Activated CD8-positive, alpha-beta memory T cell treated with anti-CD3 and anti-CD28 coated beads for 1 hour (primary cell): ENCODE measurements at places on chromosomes 16 and 17.

GRCh38 chr17:12584727-12585126, 81.0 kb upstream of the MYOCD start:
- DNase-seq = no peak

DNA sequence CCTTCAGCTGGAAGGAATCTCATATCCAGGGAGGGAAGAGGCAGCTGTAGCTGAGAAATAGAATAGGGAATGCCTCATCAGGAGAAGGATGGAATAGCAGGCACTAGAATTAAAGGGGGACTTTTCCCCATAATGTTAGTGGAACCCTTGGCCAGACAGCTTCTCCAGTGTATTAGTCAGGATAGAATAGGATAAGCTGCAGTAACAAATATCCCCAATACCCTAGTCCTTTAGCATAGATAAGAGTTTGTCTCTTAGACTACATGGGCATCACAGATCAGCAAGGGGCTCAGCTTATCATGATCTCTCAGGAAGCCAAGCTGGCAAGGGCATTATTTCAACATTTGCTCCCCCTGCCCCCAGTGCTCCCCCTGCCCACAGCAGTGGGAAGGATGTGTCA, 44.7 kb upstream of the RPL38 start:
- no peak for DNase-seq

GRCh38 chr17:59357219-59357697, 25.8 kb downstream of the YPEL2 start:
- no peak for DNase-seq

DNA sequence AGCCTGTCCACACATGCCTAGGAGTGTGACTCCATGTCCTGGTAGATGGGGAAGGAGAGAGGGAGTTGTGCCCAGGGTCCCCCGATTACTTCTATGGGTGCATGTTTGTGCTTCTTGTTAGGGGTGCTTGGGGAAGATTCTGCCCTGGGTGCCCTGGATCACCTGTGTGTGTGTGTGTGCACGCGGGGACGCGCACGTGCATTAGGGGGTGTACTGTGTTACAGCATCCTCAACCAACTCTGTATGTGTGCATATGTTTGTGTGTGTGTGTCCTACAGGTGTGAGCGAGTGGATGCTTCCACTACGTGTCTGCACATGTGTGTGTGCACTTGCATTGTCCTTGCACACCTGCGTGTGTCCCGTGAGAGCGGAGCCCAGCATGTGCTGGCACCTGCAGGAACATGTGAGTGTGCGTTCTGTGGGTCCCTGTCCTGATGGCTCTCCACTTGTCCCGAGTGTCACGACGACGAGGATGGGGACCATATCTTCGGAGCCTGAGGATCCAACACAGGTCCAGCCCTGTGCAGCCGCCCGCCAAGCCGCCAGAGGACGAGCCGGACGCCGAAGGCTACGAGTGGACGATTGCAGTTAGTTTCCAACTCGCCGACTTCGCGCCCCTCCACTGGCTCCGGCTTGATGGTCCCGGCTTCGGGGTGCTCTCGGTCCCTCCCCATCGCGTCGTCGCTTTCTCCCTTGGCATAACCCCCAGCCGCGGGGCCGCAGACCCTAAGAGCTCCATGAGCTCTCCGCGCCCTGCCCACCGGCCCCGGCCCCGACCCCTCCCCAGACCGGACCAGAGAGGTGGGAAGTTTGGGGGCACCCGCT, 6.0 kb upstream of the TBC1D3B start:
- no peak for DNase-seq

- DNase-seq = no peak
These were observed 1241.8 kb upstream of the GOT2 start for GRCh38 chr16:59975953-59976352.

GRCh38 chr17:3888343-3889171, 4.3 kb downstream of the CAMKK1 start:
- DNase-seq = no peak

DNA sequence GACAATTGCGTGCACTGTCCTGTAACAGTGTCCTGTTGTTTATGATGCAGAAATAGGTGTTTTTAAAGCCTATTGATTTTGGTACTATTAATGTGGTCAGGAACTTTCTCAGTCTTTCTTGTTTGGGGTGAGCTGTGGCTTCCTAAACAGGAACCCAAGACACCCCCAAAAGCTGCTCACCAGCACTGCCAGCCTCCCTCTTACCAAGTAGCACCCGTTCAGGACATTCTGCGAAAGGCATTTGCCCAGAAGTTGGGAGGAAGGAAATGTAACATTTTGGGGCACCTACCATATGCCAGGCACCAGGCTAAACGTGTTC, 21.6 kb upstream of the STH start:
- no peak for DNase-seq

DNA sequence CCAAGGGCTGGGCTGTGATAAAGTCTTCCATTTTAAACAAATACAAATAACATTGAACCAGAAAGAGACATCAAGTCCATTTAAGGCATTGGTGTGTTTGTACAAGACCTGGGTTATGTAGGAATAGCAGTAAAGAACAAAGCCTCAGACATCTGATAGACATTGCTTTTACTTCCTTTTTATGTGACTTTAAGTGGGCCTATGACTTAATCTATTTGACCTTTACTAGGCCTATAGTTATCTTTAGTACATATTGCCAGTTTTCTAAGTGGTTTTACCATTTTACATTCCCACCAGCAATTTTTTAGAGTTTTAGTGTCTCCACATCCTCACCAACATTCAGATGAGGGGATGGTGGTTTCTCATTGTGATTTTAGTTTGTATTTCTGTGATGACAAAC, 298.8 kb downstream of the ZFHX3 start:
- DNase-seq = no peak

GRCh38 chr17:75878174-75878998, at the start of gene TRIM47:
TSS of gene TRIM47 (minus strand) at chr17:75878581. CDS start at chr17:75878548, 33 bp downstream.
- no peak for DNase-seq

GRCh38 chr17:78645421-78646295, 68.5 kb upstream of the DNAH17 start:
- no peak for DNase-seq

- no peak for DNase-seq
These were observed 93.5 kb downstream of the CACNG1 start for GRCh38 chr17:67137860-67138259.

DNA sequence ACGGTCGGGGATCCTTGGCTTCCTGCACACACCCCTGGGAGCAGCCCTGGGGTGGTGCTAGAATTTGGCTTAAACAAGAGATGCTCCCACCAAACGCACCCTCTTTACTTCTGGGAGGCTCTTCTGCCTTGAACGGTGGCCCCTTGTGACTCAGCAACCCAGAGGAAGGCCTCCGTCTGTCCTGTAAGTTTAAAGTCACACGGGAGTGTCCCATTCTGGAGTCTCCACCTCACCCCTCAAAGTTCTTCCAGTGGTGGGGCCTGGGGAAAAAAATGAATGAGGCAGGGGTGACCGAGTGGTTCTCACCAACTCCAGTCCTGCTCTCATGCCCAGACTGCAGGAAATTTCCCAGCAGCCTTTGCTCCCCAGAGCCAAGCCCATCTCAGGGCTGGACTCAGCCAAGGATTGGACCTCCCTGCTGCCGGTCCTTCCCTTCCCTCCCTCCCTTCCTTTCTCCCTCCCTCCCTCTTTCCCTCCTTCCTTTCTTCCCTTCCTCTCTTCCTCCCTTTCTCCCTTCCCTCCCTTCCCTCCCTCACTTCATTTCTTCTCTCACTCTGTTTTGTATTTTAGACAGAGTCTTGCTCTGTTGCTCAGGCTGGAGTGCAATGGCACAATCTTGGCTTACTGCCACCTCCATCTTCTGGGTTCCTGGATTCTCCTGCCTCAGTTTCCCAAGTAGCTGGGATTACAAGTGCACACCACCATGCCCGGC, 11.4 kb downstream of the ITGAD start:
- no peak for DNase-seq

DNA sequence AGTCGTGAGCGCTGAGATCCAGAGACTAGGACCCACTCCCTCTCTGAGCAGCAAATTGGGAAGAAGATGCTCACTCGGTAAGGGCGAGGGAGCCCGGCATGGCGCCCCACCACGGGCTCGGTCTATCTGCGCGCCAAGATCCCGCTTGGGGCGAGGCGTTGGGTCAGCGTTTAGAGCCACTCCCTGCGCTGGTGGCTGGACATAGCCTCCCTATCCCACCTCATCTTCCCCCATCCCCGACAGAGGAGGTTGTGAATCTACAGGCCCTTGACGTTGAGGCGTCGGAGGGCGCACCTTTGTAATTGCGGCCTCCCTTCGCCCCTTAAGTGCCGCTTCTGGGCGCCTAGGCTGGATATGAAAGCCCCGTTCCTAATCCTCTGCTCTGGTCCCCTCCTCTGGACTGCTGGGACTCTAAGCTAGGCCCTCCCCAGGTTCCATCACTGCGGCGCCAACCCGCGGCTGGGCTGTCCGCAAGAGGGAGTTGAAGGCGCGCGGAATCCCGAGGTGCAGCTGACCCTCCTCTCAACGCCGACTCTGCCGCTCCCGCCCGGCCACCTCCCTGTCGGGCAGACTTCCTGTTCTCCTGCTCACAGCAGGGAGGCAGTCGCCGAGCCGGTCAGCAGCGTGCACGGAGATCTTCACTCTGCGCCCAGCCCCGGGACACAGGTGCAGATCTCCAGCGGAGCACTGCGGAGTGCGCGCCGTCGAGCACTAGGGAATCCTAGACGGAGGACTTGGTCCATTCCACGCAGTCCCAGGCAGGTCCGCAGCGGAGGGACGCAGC, 16.1 kb upstream of the HOXB9 start:
- DNase-seq = no peak

GRCh38 chr17:73311428-73311780, 397 bp downstream of the CDC42EP4 start:
- no peak for DNase-seq

DNA sequence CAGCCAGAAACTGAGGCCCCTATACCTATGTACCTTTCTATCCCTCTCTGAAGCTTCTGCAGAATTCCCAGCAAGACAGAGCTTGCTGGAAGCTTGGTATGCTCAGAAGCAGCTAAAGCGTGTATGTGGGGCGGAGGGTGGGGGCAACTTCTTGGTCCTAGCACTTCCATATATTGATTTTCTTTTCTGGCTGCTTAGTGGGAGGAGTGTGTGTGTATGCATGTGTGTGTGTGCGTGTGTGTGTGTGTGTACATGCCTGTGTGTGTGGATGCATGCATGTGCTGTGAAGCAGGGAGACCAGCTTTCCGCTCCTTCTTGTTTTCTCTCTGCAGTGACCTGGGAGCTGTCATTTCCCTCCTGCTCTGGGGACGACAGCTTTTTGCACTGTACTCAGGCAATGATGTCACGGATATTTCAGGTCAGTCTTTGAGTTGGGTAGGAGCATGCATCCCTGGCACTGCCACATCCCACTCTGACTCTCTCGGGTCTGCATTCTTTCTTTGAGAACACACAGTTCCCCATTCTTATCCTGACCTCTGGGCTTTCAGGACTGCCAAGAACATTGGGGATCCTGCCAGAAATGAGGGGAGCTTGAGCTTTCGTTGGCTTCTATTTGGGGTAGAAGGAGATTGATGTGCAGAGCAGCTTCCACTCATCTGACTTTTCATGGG, 10.7 kb downstream of the HPR start:
- no peak for DNase-seq

GRCh38 chr16:77918809-77919707, 103.3 kb upstream of the CLEC3A start:
- DNase-seq = no peak

DNA sequence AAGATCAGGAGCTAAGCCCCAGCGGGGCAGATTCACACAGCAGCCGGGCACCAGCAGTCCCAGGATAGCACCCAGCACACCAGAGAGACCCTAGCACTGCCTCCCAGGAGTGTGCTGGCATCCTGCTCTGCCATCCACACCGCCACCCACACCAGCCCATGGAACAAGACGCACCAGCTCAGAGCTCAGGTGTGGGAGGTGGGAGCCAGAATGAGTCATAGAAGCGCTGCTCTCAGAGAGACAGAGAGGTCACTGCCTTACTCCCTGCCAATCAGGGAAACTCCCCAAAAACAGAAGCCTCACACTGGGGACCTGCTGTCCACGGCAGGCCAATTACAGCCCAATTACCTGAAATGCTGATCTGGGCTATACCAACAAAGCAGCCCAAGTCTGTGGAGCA, 64.9 kb downstream of the CDYL2 start:
- no peak for DNase-seq

GRCh38 chr17:70771804-70772386, 602.6 kb downstream of the KCNJ2 start:
- no peak for DNase-seq

DNA sequence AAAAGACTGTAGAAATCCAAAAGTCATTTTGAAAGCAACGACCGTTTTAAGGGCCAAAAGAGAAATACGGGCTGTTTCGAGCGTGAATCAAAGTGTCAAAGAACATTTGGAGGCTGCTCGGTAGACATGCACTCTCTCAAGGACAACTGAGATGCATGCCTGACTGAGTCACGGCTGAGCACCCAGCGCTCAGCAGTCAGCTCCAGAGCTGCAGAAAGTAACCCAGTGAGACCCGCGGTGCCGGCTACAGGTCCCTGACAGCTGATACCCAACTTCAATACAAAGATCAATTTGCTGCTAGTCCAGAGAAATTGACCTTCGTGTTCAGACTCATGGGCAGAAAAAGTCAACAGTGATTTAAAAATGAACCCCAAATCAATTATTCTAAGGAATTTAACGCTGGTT, 214.9 kb downstream of the STX8 start:
- no peak for DNase-seq

DNA sequence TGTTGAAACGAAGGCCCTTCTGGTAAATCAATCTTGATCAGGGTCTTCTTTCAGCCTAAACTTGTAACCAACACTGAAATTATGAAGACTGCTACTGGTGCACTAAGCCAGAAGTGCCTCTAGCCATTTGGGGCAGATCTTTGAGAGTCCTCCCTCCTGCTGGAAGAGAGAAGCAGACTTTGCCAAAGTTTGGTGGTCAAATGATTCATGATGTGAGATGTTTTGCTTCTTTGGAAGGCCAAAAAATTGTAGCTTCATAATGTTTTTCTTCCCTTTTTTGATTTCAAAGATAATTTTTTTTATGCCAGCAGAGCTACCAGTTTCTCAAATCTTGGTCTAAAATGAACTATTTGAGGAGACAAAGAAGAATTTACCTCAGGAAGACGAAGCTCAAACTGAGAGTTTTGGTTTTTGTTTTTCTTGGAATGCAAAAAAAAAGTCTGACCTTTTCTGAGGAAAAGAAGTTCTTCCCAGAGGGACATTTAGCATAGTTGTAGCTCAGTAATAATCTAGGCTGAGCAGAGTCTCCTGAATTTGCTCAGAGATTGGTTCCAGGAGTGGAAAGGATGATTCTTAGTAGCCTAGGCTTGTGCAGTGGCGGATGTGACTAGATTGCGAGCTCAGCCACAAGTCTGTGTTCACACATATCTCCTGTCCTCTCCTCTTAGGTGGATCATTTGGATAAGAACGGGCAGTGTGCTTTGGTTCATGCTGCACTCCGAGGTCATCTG, 50.9 kb downstream of the CYB561 start:
- no peak for DNase-seq

GRCh38 chr17:15233022-15233805, 31.9 kb downstream of the PMP22 start:
- no peak for DNase-seq

DNA sequence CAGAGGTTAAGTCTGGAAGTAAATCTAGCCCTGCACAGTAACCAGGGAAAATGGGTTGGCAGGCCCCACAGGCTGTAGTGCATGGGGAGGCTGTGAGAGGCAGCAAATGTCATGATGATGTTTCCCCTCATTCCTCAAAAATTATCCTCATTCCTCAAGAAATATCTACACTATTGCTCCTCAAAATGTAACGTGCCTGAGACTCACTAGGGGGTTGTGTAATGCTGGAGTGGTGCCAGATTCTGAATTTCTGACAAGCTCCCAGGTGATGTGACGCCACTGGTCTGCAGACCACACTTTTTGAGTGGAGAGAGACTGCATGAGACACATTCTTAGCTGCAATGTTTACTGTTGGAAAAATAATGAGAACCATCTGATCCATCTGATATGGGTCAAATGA, 1.2 kb upstream of the MPP3 start:
- no peak for DNase-seq

GRCh38 chr16:4463522-4464163, 10.8 kb downstream of the NMRAL1 start:
- DNase-seq = no peak
